ENCODE measurements at places on chromosomes 1 and 21.

GRCh38 chr1:182909578-182909977 lies 43.4 kb downstream of the SHCBP1L start:
- no peak for DNase-seq

DNA sequence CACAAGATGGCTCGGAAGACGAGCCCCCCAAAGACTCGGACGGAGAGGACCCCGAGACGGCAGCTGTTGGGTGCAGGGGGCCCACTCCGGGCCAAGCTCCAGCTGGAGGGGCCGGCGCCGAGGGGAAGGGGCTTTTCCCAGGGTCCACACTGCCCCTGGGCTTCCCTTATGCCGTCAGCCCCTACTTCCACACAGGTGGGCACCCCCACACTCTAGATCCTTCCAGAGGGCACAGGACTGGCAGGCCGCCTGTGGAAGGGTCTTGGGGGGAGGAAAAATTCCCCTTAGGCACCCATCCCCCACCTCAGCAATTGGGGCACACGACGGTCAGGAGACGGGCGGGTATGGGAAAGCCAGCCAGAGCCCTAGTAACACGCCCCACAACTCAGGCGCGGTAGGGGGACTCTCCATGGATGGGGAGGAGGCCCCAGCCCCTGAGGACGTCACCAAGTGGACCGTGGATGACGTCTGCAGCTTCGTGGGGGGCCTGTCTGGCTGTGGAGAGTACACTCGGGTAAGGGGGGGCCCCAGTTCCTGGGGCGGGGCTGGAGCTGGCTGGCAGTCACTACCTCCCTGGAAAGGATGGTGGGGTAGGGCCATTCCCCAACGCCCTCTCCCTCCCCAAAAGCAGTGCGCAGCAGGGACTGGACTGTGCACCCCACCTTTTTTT lies 16.1 kb downstream of the NOC2L start:
- no peak for DNase-seq

- no peak for DNase-seq
Measured at GRCh38 chr1:14495996-14496395, 102.5 kb upstream of the KAZN start.

GRCh38 chr1:2534687-2535441 lies 4.8 kb upstream of the HES5 start:
- DNase-seq, result no peak

- DNase-seq, result peak; percentile 40
Measured at GRCh38 chr1:21294266-21294989, 4.2 kb upstream of the ECE1 start.

DNA sequence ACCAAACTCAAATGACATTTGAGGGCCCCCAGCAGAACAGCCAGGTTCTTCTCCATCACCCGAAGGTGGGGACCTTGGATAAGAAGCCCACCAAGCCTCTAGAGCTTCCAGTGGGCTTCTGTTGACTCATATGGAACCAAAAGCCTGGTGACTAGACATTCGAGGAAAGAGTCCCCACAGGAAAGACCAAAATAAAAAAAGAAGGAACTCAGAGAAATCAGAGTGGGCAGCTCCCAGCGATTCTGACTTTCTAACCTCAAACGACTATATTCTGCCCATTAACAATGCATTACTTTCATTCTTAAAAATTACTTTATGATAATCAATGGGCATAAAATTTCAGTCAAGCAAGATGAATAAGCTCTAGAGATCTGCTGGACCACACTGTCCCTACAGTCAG lies 9.6 kb upstream of the CHIT1 start:
- DNase-seq, result no peak

DNA sequence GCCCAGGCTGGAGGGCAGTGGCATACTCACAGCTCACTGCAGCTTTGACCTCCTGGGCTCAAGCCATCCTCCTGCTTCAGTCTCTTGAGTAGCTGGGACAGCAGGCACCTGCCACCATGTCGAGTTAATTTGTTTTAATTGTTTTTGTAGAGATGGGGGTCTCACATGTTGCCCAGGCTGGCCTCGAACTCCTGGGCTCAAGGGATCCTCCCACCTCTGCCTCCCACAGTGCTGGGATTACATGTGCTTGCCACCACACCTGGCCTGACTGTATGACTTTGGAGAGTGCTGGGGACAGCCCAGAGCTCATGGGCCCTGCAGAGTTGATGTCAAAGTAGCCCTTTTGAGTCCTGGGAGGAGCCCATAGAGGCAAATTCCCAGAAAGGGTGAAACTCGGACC lies 1.8 kb downstream of the OBSCN start:
- DNase-seq, result no peak

GRCh38 chr1:244192325-244192724 lies 141.2 kb downstream of the ZBTB18 start:
- no peak for DNase-seq

- DNase-seq, result no peak
Measured at GRCh38 chr1:44801491-44802305, 1.5 kb downstream of the PLK3 start.

DNA sequence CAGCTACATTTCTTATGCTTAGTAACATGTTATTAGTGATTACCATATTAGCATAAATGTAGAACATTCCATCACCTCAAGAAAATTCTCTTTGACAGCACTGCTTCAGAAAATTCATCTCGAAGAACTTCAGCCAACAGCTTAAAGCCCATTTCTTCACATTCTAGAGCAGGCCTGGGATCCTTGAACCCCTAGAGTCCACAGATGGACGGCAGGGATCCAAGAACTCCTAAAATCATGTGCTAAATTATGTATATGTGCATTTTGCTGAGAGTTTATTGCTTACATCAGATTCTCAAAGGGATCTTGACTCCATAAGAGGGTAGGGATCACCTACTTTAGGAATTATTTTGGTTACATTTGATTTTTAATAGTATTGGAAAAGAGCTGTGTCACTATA lies 76.2 kb upstream of the TEKT2 start:
- no peak for DNase-seq

DNA sequence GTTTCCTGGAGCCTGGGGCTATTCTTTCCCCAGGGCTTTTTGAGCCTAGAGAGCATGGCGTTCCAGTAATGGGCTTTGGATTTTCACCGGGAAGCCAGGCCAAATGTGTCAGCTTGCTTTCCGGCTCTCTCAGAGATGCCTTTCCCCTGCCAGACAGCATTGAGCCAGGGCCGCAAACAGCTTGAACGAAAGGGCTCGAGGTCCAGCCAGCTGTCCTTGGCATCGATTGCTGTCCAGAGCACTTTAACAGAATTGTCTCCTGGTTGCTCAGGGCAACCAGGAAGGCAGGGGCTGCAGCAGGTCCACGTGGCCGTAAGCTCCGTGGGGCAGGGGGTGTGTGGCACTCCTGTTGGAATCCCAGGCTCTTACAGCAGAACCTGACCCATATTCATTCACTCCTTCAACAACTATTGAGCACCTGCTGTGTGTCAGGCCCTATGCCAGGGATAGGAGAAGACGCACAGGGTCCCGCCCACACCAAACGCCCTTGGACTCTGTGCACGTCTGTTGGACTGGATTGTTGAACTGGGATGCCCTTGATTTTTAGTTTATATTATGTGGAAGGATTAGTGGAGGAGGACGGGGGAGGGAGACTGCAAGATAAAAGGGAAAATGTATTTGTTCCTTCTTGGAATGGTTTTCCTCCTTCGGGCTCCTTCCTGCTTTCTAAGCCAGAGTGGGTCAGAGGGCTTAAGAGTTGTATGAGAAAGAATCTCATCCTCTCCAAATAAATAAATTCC lies 38.7 kb upstream of the EFHD2 start:
- DNase-seq, result no peak

DNA sequence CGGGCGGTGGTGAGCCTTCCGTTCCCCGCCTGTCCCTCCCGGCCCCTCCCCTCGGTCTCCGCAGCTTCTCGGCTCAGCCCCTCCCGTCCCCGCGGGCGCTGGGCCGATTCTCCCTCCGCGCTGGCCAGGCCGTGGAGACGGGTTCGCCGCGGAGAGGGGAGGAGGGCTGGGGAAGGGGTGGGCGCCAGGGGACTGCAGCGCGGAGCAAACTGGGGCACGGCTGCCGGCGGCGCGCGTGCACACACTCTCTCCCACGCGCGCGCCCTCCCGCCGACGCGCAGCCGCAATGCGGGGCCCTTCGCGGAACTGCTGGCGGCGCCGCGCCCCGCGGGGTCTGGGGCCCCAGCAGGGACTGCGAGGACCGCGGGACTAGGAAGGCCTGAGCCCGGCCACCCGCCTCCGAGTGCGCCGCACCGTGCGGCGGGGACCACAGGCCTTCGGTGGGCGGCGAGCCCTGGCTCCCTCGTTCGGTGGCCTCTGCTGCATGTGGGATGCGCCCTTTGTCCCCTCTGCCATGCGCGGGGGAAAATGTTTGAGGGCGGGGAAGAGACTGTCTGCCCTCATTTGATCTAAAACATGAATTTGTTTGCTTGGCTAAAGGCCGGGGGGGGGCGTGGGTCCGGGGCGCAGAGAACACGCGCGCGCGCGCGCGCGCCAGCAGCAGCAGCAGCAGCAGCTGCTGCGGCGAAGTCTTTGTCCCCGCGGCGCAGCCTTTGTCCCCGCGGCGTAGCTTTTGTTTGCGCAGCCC lies 90.7 kb upstream of the VAMP3 start:
- peak; percentile 20 for DNase-seq

- no peak for DNase-seq
Measured at GRCh38 chr21:34936883-34937563, 112.1 kb downstream of the RUNX1 start.
